ENCODE measurements at places on chromosomes 4 and X.

GRCh38 chr4:39877971-39878370 lies 99.7 kb downstream of the PDS5A start:
- DNase-seq, result no peak

DNA sequence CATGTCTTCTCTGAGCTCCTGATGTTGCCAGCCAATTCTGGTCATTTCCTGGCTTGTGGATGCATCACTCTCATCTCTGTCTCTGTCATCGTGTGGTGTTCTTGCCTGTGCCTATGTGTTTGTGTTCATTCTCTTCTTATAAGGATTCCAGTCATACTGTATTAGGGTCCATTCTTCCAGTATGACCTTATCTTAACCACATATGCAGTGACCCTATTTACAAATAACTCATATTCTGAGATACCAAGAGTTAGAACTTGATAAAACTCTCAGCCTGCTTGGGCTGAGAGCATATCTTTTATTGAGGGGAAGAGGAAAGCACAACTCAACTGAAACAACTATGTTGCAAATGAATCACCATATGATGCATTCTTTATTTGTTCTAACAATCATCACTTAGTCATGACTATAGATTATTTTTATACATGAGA lies 189.0 kb upstream of the ANXA10 start:
- no peak for DNase-seq

- DNase-seq, result no peak
Measured at GRCh38 chr4:129043523-129043922, 49.8 kb downstream of the SCLT1 start.

DNA sequence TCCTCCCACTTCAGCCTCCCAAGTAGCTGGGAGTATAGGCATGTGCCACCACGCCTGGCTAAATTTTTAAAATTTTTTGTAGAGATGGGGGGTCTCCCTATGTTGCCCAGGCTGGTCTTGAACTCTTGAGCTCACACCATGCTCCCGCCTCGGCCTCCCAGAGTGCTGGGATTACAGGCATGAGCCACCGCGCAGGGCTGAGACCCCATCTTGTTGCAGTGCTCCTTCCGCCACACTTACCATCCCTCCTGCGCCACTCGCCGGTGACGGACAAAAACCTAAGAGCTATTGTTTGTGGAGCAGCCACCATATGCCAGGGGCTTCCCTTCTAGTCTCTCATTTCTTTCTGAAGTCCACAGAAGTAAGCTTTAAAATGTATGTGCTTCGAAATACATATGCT lies 34.5 kb downstream of the NSG1 start:
- no peak for DNase-seq

Measured in activated CD4-positive, alpha-beta T cell treated with anti-CD3 and anti-CD28 coated beads for 24 hours (primary cell).